ENCODE measurements at places on chromosomes 4 and X.

- no peak for DNase-seq
Measured at GRCh38 chrX:29542152-29542551, 673.2 kb upstream of the MAGEB2 start.

DNA sequence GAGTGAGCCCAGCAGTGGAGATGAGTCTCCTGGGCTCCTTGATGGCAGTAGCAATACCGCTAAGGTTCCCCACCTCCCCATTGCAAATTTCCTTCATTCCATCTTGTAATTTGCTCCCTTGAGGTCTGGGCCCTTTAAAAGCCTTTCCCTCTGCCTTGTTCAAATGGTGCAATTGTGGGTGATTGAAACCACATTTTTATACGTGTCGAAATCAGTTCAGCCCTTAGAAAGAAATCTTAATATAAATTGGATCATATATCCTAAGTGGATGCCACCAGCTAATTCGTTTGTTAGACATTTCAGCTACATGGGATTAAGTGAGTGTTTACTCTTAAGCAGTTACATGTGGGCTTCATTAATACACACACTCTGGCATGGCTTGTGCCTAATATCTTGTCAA, 68.6 kb downstream of the NHS start:
- DNase-seq = peak; percentile 54

DNA sequence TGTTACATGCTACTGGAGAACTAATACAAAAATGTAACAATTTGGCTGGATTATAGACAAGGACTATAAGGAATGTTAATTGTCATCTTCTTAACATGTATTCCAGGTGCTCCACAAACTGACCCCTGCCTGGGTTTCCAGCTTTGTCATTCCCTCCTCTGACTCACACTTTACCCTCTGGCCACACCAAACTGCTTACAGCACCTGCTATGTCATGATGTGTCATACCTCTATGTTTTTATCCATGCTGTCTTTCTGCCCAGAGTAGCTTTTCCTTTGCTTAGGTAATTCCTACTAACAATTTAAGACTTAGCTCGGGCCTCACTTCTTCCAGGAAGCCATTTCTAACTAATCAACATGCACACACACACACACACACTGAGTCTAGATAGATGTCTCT, 14.0 kb upstream of the SHROOM4 start:
- DNase-seq = no peak

DNA sequence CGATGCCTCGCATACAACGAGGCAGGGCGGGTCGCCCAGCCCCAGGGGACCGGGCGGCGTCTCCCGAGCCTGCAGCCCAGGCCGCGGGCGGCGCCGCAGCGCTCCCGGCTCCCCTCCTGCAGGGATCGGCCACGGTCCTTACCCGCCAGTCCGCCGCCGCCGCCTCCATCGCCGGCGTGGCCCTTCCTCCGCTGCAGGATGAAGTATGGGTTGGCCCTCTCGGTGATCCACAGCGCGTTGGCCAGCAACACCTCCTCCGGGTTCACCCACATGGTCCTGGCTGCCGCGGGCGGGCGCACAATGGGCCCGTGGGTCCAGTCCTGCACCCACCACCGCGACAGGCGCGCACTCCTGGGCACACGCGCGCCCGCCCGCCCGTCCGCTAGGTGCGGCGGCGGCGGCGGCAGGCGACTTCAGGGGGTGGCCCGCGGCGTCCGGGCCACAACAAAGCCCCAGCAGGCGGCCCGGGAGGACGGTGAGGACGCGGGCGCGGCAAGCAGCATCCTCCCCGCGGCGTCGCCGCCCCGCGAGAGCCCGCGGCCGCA, 339 bp downstream of the TBC1D9 start:
- DNase-seq = peak; percentile 69

DNA sequence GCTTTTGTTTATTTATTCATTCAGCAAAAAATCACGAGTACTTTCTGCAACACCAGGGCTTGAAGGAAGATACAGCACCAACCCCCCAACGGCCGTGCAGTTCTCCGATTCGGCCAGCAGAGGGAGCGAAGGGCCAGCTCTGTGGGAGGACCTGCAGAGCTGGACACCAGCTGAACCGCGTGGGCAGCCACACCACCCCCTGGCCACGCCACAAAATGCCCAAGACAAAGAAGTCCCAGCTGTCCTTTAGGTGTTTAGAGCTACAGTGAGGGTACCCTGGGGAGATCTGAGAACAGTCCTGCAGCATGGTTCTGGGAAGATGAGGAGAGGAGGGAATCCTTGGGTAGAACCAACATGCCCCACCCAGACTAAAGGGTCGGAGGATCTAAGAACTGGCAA, 83.1 kb downstream of the RELL1 start:
- DNase-seq = peak; percentile 88

GRCh38 chrX:23799469-23800065, 16.6 kb downstream of the SAT1 start:
- peak; percentile 42 for DNase-seq

- DNase-seq = no peak
Measured at GRCh38 chr4:8846046-8846720, 25.5 kb downstream of the HMX1 start.

DNA sequence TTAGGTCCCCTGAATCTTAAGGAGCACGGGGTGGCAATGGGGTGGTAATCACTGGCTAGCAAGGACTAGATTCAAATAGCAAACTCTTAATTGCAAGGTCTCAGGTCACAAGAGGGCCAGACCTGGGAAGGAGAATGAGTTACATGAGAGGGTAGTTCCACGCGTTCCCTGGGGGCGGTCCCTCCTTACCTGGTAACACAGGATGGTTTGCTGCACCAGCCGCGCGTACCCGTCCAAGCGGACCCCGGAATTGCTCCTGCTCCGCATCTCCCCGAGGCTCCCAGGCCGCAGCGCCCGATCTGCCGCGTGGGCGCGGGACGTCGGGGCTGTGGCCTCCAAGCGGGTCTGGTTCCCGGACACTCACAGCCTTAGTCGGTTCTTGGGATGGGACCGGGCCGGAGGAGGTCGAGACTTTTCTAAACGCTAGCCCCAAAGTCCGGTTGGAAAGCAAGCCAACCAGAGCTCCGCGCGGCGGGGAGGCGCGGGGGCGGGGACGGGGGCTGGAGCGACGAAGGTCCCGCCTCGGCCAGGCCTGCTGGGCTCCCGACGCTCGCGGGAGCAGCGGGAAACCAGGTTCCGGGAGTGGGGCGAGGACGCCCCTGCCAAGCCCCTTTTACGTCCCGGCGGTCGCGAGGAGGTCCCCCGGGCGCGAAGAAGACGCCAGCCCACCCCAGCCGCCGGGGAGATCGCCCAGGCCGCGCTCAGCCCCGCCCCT, at the start of gene PHKA2:
TSS of gene PHKA2 (minus strand) at position 449 of the 715 bp plus-strand sequence. CDS start at position 267, 182 bp downstream.
- peak; percentile 68 for DNase-seq

DNA sequence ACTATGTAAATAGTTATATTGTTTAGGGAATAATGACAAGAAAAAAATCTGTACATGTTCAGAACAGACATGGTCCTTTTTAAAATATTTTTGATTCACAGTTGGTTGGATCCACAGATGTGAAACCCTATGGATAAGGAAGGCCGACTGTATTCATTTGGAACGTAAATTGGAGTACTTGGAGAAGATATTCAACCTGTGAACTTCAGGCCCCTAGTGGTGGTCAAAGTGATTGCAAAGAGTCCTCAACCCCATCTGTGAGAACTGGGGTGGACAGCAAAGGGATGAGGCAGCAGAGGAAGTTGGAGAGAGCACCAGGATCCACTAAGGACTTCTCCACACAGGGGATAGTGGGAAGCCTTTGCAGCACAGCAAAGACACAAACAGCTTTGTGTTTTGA, 6.2 kb upstream of the CXCL13 start:
- peak; percentile 61 for DNase-seq

DNA sequence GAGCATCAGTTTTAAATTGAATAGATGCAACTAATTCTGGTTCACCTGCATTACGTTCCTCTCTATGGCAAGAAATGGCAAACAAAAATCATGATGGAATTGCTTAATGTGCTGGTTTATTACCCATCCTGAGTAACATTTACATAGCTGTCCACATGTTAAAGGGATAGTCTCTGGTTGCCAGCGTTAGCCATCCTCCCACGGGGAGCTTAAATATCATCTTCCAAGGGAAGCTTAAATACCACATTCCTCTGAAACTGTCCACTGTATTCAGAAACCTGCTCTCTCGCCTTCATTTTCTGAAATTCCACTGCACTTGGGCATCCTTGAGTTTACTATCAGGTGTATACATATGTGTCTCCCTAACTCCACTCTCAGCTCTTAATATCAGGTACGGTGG, 586.6 kb downstream of the TLL1 start:
- DNase-seq = peak; percentile 10

DNA sequence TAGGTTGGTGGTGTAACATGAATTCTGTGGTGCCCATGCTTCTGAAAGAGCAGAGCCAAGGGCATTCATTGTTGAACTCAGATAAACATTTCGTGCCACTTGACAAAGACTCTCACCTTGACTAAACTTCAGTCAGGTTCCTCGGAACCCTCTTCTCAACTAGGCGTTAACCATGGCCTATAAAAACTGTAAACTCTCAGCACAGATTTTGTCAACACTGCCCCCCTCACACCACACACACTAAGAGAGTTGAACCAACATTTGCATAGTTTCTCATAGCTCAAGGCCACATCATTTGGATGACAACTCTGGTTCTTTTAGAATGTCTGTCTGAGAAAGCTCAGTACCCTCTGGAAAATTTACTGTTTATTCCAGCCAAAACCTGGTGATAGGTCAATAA, 28.1 kb downstream of the CASP6 start:
- no peak for DNase-seq

DNA sequence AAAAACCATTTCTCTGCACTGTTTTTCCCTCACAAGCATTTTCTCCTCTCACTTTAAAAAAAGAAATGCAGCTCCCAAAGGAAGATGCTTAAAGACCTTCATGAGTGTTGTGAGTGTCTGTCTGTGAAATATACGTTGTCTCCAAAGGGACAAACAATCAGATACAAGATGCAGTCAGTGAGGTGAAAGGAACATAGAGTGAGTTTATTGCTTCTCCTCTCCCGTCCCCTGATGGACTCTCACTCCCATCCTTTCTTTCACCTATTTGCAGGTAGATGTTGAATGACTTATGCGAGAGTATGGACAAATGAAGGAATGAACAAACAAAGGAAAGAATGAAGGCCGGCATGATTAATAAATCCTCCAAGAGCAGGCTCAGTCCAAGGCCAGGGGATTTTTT, 561.2 kb upstream of the DIPK2B start:
- DNase-seq = no peak

DNA sequence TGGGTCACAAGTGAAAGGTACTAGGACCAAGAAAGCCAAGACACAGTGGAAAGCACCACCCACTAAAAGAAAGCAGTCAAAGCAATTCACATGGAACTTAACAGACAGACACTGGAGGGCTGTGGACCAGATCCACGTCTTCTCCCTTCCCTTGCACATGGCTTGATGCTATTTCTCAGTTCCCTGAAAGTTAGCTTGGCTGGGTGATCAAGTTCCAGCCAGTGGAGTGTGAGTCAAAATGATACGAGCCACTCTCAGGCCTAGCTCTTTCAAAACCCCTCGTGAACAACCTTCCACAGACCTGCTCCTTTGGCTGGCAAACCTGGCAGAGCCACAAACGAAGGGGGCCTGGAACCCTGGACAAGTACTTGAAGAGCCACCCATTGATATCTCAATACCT, 52.0 kb downstream of the RELL1 start:
- DNase-seq = no peak

DNA sequence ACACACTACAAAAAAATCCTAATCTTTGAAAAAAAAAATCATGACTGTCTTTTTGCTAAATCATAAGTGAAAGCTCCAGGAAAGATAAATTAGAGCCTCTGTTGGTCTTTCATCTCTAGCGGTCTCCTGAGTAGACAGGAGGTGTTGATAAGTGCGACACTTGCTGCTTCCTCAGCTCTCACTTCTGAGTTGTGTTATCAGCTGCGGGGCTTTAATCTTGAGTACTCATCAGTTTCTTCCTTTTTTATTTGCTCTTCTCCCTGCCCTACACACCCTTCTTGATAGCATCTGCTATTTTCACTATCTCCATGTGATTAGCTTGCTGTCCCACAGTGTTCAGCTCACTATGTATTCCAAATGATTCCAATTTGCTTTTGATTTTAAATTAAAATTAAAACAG, 1449.2 kb downstream of the C4orf33 start:
- no peak for DNase-seq

GRCh38 chr4:6892190-6892908, 17.3 kb upstream of the TBC1D14 start:
- peak; percentile 51 for DNase-seq

DNA sequence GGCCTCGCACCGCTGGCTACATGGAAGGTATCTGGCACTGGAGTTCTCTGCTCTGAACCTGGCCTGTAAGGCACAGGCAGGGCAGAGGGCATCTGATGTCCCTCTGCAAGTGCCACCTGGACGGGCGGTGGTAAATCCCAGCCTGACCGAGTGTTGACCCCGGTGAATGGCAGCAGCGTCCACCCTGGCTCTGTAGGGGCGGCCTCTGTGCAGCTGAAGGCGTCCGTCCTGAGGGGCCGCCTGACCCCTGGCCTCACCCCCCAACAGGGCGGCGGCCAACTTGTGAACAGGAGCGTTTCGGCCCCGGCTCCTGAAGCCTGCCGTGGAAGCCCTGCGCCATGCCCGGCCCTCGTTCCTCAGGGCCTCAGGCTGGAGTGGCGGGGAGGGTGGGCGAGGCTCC, 51.4 kb downstream of the CPZ start:
- DNase-seq = no peak

GRCh38 chr4:187128222-187128621, 404.6 kb upstream of the FAT1 start:
- DNase-seq = no peak

GRCh38 chr4:105709081-105709450, 482 bp downstream of the GSTCD start:
- peak; percentile 53 for DNase-seq

DNA sequence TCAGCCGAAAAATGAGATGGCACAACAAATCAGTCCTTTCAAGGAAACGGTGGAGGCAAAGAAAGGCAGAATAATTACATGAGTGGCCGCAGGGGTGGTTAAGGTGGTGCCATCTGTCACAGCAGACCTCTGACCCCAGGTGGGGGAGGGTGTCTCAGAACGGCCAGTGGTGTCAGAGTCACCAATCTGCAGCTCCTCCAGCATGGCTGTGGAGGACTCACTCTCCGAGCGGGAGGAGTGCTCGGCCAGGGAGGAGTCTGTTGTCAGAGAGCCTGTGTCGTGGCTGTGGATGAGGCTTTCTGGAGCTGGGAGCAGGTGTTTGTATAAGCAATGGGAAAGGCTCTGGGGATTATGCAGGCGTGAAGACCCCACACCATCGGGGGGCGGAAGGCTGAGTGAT, 130.3 kb upstream of the PDLIM3 start:
- no peak for DNase-seq

DNA sequence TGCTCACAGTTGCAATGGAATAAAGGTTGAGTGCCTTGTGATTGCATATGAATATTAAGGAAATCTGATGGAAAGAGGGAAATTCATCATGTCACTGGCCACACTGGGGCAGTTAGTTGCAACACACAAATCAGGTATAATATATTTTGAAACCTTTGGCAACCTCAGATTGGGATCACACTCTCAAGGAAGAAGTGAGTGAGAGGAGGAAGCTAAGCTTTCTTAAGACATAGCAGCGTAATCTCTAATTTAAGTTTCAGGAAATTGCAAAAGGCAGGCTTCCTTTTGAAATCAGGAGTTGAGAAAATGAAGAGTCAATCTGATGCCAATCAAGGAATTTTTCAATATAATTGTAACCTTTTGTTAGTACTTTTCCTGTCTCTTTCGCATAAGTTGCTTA, 12.3 kb upstream of the CLTRN start:
- DNase-seq = no peak

- DNase-seq = peak; percentile 90
Measured at GRCh38 chr4:76781698-76782595, 116.0 kb downstream of the SOWAHB start.

Measured in adipocyte (in vitro differentiated cells).